ENCODE measurements at places on chromosomes 12 and 14.
A peak's percentile ranks its signal among the peaks of the same experiment; 100 is the strongest.

DNA sequence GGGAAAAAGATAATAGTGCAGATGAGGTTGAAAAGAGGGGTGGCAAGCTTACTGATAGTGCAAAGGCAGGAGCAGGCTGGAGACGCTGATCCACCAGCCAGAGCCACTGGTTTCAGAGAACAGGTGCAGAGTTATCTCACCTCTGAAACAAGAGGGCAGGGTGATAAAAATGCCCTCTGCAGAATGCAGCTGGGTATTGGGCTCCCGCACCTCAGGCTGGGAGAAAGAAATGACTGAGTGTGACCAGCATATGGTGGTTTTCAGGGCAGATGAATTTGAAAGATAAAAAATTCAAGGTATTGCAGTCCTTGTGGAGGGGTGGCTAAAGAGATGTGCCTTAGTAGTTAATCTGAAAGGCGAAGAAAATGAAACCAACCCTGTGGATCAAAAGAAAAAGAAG, 2.9 kb upstream of the TMEM30B start:
- no peak for DNase-seq

GRCh38 chr14:60278350-60278749, 29.3 kb downstream of the PPM1A start:
- DNase-seq = no peak

- DNase-seq = no peak
Measured at GRCh38 chr12:86748894-86749293, 492.7 kb upstream of the MGAT4C start.

DNA sequence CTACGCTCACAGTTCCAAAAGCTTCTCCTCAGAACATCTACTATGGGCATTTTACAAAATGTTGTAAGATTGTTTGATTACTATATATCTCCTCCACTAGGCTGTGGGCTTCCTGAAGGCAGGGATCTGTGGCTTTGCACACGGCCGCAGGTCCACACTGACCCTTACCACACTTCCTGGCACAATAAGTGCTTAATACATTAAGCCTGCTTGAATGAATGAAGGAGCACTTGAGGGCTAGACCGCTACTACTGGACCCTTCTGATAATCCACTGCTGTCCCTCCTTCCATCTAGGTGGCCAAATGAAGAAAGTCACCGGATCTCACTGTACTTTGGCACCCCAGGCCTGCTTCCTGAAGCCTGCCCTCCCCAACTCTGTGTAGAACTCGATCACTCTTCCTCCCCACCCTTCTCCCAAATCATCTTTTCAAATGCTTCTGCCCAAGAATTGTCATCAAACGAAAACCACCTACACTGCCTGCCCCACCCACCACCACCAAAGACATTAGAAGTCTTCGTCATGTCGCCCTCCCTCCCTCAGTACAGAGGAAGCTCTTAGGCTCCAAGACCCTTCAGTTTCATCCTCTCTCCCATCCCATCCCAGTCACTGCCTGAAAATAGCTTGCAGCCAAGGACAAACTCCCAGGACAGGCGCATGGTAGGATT, 596 bp upstream of the ZBTB39 start:
- DNase-seq = no peak

GRCh38 chr14:93103392-93104080, 12.2 kb downstream of the ITPK1 start:
- peak; percentile 80 for DNase-seq

- no peak for DNase-seq
Measured at GRCh38 chr12:95116341-95116740, 42.9 kb upstream of the NR2C1 start.

DNA sequence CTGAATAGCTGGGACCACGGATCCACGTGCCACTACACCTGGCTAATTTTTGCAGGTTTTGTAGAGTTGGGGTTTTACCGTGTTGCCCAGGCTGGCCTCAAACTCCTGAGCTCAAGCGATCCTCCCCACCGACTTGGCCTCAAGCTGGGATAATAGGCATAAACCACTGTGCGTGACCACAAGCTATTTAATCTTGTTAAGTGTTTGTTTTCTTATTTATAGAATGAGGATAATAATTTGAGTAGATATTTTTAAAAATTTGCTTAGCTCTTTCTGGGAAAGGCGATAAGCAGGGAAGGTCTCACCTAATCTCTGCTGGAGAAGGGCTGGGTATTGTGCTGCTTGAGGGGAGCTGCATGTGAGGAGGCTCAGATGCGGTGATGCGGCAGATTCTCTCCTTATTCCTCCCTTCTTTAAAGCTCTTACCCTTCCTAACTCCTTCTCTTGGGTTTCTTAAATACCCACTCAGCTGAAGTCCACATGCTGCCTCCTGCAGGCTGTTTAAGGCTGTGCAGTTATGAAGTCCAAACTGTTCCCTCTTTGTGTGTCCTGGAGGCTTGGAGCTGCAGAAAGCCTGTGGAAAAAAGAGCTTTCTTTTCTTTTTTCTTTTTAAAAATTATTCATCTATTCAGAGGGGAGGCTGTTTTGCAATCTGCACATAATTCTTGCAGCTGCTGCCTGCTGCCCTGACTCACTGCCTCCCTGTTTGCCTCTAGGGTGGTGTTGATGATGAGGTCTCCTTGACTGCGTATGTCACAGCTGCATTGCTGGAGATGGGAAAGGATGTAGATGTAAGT, 37.9 kb downstream of the A2ML1 start:
- DNase-seq = peak; percentile 15

GRCh38 chr12:62426089-62426488, 40.5 kb upstream of the MON2 start:
- DNase-seq = no peak
